SK-N-DZ (cell line): ENCODE measurements at places on chromosomes 4 and X.

DNA sequence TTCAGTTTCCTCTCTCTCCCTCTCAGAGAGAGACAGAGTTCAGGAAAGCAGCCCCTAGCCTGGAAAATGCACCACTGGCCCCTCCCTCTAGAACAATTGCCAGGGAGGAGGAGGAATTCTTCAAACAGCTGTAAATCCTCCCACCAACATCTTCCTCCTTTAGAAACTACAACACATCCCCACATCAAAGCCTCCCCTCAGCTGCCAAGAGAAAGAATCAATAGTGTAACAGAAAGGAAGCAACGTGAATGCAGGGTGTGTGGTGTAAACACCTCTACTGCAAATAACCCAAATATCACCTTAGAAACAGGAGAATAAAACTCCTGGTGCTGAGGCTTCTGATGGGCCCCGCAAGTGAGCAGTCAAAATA lies 249.9 kb upstream of the GATB start:
- DNase-seq = no peak

DNA sequence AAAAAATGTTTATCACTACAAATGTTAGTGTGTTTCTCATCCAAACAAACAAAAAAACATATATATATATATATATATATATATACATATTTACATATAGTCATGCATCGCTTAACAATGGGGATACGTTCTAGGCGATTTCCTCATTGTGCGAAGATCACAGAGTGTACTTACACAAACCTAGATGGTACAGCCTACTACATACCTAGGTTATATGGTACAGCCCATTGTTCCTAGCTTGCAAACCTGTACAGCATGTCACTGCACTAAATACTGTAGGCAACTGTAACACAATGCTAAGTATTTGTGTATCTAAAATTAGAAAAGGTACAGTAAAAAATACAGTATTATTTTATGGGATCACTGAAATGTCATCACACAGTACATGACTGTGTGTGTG lies 16.4 kb upstream of the TMSB4X start:
- no peak for DNase-seq

DNA sequence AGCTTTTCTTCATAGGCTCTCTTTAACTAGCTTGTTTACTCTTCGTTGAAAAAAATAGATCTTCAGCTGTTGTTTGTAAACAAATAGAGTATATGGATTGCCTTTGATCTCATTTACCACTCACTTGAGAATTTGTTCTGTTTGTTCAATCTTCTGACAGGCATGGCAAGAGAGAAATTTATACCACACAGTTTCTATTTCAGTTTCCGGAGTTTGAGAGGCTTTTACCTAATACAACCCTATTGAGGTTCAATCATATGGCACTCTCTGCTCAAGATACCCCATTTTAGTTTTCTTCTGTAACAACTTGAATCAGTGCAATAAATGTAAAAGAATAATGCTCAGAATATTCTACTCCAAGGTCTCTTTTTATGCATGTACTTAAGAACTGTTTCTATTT lies 148.0 kb downstream of the EMCN start:
- DNase-seq = no peak

DNA sequence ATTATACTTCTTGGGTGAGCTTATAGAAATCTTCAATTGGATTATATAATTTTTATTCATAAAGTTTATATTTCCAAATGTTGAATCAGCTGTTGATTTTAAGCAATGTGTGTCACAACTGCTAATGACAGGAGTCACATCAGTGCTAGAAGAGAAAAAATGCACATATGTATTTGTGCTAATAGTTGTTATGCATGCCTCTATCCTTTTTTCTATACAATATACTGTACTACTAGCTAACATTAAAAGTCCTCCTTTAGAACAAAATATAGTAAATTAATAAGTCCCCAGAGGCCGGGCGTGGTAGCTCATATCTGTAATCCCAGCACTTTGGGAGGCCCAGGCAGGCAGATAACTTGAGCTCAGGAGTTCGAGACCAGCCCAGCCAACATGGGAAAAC lies 23.7 kb upstream of the HNRNPD start:
- no peak for DNase-seq

- no peak for DNase-seq
Observed at GRCh38 chrX:133813971-133814370, 171.4 kb downstream of the GPC3 start.

- DNase-seq = no peak
Observed at GRCh38 chrX:49695276-49696180, at the start of gene PAGE1. PAGE1 (minus strand) TSS chrX:49695984; CDS start chrX:49694770, 1,214 bp downstream.

DNA sequence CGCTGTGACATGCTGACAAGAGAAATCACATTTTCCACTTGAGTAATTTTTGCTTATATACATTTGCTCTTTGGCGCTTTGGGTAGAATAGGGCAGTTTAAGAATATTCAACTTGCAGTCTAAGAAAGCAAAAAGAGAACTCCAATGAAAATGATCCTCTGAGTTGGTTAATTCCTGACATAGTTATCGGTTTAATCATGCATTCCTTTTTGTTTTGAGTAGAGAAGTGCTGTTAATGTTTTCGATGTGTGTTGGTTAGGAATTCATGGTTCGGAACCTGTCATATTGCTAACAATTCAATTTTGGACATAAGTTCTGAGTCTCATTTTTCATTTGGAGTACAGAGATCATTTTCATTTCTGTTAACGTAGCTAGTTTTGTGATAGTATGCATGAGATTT lies 700.6 kb upstream of the PITX2 start:
- DNase-seq = no peak

- DNase-seq = no peak
Observed at GRCh38 chr4:85039526-85039925, 73.0 kb upstream of the WDFY3 start.

DNA sequence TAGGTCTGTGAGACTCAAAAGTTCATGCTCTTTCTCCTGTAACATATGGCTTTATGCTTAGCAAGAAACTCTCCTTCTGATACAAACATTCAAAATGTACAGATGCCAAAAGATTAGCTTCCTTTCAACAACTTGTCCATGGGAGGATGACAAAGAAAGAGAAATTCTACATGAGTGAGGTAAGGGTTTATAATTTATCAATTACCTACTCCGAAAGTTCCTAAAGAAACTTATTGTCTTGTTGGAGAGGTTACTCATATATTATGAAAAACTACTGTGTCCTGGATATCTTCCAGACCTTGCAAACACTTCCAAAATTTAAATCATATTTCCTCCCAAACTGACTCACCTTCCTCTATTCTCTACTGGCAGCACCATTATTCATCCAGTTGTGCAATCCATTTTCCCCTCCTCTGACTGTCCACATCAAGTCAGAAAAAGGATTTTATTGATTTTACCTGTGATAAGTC lies 65.1 kb downstream of the ENPEP start:
- DNase-seq = no peak

GRCh38 chr4:17662694-17663093 lies 48.3 kb downstream of the MED28 start:
- no peak for DNase-seq

- no peak for DNase-seq
Observed at GRCh38 chr4:35315419-35315818, 928.9 kb downstream of the ARAP2 start.

GRCh38 chr4:130689181-130689580 lies 1593.2 kb downstream of the C4orf33 start:
- no peak for DNase-seq

GRCh38 chr4:183783991-183784553 lies 121.0 kb upstream of the STOX2 start:
- no peak for DNase-seq

DNA sequence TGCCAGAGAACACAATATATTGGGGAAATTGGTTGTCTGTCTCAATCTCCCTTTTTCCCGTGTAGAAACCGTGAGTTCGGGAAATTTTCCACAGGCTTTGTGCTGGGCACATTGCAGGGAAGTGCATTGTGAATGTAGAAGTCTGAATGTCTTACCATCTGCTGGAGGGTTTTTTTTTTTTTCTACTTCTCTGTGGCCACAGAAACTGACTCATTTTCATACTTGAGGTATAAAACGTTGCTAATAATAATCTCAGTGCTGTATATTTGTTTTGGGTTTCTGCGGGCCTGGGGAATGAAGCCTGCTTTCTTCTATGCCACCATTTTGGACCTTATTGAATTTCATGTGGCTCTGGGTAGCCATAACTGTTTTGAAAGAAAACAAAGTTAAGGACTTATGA lies 1001.2 kb downstream of the STIM2 start:
- no peak for DNase-seq

- peak; percentile 7 for DNase-seq
Observed at GRCh38 chr4:170374770-170375169, 285.0 kb upstream of the AADAT start.

DNA sequence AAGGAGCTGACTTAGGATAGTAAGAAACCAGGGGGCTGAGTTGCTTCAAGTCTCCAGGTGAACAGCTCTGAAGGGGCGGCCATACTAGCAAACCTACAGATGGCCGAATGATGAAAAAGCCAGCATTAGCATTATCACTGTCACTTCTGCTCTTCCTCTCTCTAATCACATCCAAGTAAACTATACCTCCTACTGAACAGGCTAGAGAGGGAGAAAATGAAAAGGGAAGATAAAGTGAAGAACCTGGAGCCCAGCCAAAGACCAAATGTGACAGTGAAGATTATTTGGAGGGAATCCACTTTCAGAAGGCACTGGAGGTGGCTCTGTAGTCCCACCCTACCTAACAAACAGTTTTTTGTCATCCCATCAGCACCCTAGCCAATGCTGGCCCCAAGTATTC lies 50.4 kb upstream of the PRPS1 start:
- DNase-seq = no peak

- DNase-seq = peak; percentile 48
Observed at GRCh38 chrX:149521438-149521837, 16.3 kb upstream of the IDS start.

GRCh38 chrX:124263743-124264142 lies 68.7 kb upstream of the TEX13D start:
- DNase-seq = no peak

- no peak for DNase-seq
Observed at GRCh38 chr4:3766785-3767569, 792 bp downstream of the ADRA2C start.

- DNase-seq = no peak
Observed at GRCh38 chr4:65193985-65194384, 476.3 kb downstream of the EPHA5 start.

GRCh38 chrX:123464709-123465108 lies 268.1 kb downstream of the THOC2 start:
- no peak for DNase-seq

DNA sequence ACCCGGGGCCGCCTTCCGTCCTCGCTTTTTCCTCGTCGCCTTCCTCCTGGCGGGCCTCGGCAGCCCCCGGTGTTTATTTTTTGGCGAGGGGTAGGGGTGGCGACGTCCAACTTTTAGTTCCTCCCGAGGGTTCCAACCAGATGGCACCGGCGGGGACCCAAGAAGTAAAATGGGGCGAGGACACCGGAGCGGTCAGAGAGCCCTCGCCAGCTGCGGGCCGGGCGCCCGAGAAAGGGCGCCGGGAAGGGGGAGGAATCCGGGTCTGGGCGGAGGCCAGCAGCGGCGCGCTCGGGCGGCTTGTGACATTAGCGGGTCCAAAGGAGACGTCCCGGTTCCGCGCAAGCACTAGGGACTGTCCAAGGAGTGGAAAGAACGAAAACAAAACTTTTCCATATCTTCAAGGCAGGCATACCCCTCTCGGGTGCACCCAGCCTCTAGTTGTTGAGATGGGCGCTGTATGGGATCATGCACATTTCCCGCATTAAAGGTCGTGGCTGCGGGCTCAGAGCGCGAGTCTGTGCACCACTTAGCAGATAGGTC lies 691 bp upstream of the USP46 start:
- DNase-seq = peak; percentile 26

DNA sequence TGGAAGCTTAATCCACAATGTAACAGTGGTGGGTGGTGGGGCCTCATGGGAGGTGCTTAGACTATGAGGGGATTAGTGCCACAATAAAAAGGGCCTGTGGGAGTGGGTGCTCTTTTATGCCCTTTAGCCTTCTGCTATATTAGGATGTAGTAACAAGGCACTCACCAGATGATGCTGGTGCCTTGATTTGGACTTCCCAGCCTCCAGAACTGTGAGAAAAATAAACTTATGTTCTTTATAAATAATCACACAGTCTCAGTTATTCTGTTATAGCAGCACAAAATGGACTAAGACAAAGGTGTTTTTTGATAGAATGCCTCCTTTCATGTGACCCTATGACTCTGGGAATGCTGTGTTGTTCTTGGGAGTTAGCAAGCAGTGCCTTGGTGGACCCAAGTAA lies 89.8 kb downstream of the STIM2 start:
- DNase-seq = no peak

DNA sequence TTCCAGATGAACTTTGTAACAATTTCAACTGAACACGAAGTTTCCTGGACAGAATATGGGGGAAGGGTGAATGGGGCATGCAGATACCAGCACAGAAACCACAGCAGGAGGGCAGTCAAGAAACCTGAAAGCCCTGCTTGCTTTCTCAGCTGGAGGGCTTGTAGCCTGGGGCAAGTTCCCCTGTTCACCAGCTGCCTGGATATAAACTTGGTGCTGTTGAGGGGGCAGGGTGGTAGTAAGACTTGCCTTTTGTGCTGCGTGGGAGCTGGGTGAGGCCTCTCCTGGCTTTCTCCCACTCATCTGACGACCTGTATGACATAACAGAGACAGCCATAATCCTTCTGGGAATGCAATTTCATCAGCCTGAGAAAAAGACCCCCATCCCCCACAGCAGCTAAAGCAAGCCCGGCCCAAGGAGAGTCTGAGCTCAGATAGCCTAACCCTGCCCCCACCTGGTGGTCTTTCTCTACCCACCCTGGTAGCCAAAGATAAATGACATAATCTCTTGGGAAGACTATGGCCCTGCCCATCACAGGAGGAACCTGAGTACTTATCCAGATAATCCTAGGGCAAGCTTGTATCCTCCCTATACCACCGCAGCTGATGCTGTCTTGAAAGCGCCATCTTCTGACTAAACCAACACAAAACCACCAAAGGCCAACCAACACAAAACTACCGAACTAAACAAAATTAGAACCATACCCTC lies 234.3 kb downstream of the LAS1L start:
- peak; percentile 3 for DNase-seq

DNA sequence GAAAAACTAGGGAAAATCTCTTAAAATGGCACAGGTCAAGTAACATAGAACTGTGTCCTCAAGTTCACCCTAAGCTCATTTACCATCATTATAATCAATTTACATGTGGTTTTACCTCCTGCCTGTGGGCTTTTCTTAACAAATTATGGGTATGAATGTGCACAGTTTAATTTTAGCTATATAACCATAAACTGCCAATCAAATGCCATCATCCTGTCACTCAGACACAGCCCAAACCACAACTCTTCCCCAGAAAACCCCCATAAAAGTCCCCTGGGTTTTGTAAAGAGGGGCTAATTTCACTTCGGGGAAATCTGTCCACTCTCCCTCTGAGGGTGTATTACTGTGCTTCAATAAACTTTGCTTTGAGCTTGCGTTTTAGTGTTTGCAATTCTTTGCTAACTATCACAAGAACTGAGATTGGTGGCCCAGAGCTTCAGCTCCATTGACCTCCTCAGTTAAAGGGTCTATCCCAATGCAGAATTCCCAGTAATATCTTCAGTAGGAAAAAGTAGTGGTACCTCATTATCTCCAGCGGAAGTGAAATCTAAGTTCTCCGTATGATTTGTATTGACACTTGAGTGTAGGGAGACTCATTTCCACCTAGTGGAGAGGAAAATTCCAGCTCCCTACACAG lies 394.6 kb downstream of the SPOCK3 start:
- no peak for DNase-seq
